Airway epithelial cell (primary cell): ENCODE measurements at places on chromosomes 3 and 15. TPM values are rescaled to one million over a fixed set of nuclear protein-coding genes. Genes with fewer than 3 reads are reported as not detected.

NR1I2 gene
- not detected in 2 replicates for total RNA-seq

CLDN11 gene
- 2.8 and 3.0 TPM in 2 replicates for total RNA-seq

FAM240A gene
- total RNA-seq: not detected in 2 replicates

TF gene
- total RNA-seq: 0.28 TPM in 1 of 2 replicates, not detected in the other

C3orf85 gene
- not detected in 2 replicates for total RNA-seq

SV2B gene
- not detected in 2 replicates for total RNA-seq

GP9 gene
- not detected in 2 replicates for total RNA-seq

CSTA gene
- 1,450 and 1,557 TPM in 2 replicates for total RNA-seq

SLMAP gene
- total RNA-seq: 47.3 and 49.5 TPM in 2 replicates

MYO1E gene
- total RNA-seq: 80.5 and 96.1 TPM in 2 replicates
